ENCODE measurements at places on chromosomes 5 and 9.

DNA sequence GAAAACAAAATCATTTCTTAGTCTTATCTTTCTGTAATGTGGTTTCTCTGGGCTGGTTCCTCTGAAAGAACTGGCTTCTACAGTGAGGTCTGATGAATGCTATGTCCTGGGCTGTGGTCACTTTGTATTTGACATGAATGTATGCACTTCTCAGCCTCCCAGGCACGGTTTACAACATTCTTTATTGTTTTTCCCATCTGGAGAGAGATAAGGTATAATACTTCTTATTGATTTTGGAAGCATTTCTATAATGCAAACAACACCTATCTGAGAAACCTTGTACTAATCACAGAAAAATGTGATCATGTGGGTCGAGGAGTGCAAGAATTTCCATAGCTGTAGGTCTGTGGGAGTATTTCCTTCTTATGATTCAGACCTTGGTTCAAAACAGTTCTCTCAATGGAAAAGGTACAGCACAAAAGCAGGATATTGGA lies 46.9 kb downstream of the ACTBL2 start:
- no peak for DNase-seq

- no peak for DNase-seq
Observed at GRCh38 chr5:31408814-31409213, 123.1 kb downstream of the DROSHA start.

GRCh38 chr9:20305452-20305851 lies 316.8 kb downstream of the MLLT3 start:
- DNase-seq: no peak

GRCh38 chr5:52856564-52856963 lies 68.8 kb downstream of the ITGA1 start:
- DNase-seq: no peak

GRCh38 chr5:83721953-83722901 lies 1.6 kb upstream of the HAPLN1 start:
- DNase-seq: no peak

GRCh38 chr5:77957516-77957915 lies 181.4 kb upstream of the TBCA start:
- DNase-seq: no peak

All from effector memory CD4-positive, alpha-beta T cell (primary cell).